ENCODE measurements at places on chromosomes 7 and 10.

- no peak for DNase-seq
These were observed 61.4 kb downstream of the BBS9 start for GRCh38 chr7:33190688-33191304.

DNA sequence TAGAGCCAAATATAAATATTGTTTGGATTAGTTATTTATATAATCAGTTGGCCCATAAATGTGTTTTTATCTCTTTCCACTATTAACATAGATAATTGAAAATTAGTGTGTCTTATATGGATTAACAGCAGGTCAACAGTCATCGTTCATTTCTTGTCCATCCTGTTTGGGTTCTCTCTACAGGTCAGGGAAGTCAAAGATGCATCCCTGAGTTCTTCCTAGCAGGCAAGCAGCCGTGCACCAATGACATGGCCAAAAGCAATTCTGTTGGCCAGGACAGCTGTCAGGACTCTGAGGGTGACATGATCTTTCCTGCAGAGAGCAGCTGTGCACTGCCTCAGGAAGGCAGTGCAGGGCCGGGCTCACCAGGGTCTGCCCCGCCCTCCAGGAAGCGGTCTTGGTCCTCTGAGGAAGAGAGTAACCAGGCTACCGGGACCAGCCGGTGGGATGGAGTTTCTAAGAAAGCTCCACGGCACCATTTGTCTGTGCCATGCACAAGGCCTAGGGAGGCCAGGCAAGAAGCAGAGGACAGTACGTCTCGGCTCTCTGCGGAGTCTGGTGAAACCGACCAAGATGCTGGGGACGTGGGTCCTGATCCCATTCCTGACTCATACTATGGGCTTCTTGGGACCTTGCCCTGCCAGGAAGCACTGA is 15.9 kb downstream of the FBH1 start:
- DNase-seq: no peak

DNA sequence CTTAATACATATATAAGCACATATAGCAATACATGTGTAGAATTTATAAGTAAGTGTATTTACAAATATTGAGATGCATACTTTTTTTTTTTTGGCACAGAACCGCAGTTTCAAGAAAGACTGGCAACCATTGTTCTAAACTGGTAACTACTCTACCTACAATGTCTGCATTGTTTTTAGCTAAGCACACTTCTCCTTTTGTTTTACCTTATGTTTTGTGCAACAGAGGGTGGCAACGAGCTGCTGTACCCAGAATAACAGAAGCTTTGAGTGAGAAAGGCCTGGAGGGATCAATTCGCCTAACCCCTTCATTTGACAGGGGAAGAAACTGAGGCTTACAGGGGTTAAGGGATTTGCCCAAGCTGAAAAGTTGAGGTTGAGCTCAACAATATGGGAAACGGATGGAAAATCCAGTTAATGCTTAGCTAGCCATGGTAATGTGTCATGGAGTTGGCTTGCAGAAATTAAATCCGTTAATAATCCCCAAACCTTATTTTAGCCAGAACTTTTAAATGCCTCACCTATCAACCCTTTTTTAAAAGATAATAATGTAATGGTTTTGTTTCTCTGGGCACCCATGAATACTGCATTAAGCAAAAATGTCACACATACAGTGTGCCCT is 25.5 kb downstream of the FZD1 start:
- no peak for DNase-seq

- no peak for DNase-seq
These were observed 701 bp upstream of the CUL1 start for GRCh38 chr7:148698007-148698396.

DNA sequence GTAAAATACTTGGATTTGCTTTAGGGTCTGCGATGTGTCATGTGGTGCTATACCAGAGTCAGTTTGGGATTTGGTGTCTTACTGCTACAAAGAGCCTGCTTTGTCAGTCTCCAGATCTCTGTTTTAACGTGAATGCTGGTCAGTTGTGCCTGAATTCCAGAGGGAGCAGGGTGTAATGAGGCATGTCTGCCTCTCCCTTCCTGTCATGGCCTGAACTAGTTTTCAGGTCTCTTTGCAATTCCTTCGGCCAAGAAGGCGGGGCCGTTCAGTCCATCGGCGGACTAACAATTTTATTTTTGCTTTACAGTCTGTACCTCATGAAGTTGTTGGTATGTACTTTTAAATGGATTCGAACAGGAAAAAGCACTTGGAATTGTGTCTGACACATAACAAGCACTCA is 465.1 kb upstream of the ADARB2 start:
- no peak for DNase-seq

GRCh38 chr7:134886353-134887057 is 99.8 kb upstream of the AGBL3 start:
- DNase-seq: no peak

GRCh38 chr7:67854221-67855178 is 857.9 kb downstream of the TYW1 start:
- no peak for DNase-seq

DNA sequence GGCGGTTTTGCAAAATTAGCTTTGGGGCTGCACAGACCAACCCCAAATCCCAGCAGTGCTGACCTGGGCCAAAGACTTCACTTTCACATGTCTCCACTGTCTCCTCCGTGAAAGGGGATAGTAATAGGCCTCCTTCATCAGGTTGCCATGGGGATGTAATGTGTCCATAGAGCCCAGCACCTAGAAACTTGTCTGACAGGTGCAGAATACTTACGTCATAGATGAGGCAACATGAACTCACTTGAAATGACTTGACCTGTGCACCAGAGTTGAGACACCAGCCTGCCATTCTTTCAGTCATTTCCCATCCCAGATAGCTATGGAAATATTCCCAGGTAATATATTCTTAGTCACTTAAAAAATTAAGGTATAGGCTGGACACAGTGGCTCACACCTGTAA is 94.2 kb downstream of the INSYN2A start:
- no peak for DNase-seq

- DNase-seq: no peak
These were observed 117.7 kb downstream of the APBB1IP start for GRCh38 chr10:26555719-26556368.

GRCh38 chr7:132422502-132423111 is 153.7 kb downstream of the PLXNA4 start:
- DNase-seq: no peak

- DNase-seq: no peak
These were observed 29.8 kb downstream of the SEM1 start for GRCh38 chr7:96679886-96680285.

DNA sequence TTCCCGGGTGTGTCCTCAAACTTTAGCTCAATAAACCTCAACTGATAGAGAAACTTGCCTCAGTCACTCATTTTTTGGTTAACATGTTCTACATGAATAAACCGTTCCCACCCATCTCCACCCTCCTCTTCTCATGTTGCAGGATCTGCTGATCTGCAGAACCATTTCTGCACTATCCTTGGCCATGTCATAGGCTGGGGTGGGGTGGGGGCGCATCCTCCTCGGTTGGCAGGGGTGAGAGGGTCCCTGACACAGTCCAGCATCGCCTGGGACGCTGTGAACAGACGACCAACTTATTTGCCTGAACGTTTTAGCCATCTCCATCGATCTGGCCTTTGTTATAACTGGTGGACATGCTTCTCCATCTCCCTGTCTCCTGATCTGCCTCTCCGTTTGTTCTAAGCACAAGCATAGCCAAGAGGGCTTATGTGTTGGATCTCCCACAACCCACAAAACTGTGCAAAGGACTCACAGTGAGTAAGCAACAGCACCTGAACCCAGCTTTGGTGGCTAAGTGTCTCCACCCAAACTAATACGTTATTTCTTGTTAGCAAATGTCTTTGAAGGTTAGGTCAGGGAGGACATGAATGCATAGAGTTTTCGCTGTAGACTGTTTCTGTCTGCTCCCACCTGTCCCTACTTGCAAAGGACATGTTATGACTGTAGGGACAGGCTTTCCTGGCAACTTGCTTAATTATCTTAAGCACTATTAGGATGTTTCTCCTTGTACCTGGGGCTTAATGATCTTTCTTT is 51.7 kb downstream of the PRKCQ start:
- DNase-seq: no peak

DNA sequence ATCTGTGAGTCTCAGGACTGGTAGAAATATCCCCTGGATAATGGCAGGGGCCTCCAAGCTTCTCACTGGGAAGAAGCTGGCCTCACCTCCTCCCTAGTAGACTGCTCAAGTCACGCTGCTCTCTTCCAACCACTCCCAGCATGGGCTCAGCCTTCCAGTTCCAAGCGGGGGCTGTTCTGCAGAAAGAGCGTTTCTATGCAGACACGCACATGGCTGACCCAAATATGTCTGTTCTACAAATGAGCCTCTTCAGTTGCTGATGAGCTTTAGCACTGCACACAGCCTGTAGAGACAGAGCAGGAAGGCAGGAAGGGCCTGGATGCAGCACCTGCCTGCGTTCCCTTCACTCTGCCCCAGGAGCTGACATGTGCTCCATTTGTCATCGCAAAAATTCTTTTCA is 523.9 kb upstream of the MGMT start:
- DNase-seq: no peak

GRCh38 chr10:132186488-132187429 is at the start of gene DPYSL4:
DPYSL4 (plus strand) TSS chr10:132186948; CDS start chr10:132187064, 116 bp downstream.
- DNase-seq: no peak

- no peak for DNase-seq
These were observed 115.5 kb downstream of the EGFR start for GRCh38 chr7:55134359-55134725.

GRCh38 chr10:113681533-113682470 is 2.1 kb downstream of the CASP7 start:
- DNase-seq: peak; percentile 44

DNA sequence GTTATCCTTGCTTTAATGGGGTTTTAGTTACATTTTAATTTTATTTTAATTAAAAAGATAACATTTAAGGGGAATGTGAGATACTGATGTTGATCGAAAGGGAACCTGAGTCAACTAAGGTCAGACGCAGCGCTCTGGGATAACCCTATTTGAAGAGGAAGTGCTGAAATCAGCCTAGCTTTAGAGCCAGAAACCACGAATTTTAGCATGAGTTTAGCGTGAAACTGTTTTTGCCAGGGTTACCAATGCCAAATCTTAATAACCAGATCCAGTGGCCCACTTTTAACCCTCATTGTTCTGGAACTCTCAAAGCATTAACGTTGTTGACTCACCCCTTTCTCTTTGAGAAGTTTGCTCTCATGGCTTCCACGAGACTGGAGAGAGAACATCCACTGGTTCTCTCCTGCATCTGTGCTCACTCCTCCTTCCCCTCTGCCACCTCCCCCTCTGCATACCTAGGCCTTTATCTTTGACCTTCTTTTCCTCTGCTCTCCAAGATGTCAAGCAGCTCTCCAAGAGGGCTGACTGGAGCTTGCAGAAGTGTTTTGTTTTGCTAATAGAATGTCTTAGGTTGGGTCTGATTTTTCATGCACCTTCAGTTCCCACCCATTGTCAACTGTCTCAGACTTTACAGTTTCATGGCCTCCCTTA is 198.3 kb upstream of the CELF2 start:
- no peak for DNase-seq

- DNase-seq: peak; percentile 19
These were observed 50.6 kb downstream of the MGMT start for GRCh38 chr10:129517680-129518057.

DNA sequence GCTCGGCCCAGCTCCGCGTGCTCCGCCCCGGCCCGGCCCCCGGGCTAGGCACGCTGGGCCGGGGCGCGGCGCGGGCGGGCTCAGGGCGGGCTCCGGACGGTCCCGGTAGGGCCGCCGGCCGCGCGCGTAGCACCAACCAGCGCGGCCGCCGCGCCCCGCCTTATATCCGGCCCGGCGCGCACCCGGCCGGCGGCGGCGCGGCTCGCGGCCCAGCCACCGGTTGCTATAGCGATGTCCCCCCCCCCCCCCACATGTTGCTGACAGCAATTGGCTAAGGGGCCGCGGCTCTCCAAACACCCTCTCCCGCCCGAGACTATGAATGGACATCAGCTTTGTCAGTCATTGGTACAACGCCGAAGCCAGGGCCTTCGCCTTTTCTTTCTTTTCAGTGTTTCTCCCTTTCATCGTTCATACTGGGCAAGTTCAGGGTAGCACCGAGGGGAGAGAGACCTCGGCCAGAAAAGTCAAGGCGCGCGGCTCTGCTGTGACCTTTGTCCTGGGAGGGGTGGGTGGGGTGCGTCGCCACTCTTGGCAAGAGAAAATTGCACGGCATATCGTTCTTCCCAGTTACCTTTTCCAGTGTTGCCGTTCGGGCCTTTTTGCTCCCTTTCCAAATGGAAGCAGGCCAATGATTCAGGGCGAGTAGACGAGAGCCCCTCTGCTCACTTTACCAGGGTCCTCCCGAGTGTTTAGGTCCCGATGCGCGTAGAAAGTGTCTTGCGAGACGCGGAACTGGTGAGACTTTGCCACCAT is 354.2 kb downstream of the DNAJB6 start:
- DNase-seq: no peak

DNA sequence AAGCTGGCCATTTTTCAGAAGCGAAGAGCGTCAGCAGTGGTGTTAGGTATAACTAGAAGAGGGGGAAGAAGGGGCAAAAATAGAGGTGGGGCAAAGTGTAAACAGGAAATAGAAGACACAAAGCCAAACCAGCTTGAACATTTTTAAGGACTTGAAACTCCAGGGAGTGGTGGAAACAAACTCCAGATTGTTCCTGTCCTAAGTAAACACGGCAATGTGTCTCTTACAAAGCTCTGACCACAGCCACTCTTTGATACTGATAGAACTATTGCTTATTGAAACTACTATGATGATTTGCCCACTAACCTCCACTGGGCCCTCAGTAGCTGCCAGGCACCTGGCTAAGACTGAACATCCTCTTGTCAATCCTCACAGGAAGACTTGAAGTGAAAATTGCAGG is 20.8 kb upstream of the CDH23 start:
- DNase-seq: no peak

DNA sequence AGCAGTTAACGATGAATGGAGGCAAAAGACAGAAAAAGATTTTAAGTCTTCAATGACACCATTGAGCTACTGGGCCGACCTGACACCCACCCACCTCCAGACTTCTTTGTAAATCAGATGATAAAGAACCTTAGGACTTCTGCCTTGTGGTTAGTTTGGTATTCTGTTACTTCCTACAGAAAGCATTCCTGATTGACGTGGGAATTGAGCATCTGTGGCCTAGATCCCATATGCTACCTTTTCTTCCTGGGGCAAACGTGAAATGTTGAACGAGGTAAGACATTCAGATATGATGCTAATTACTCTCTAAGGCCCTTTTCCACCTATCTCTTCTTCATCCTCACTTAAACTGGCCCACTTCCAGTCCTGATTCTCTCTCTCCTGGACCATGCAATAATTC is 10.2 kb downstream of the PRLHR start:
- DNase-seq: no peak

GRCh38 chr7:22728401-22729029 is 1.5 kb downstream of the IL6 start:
- peak; percentile 42 for DNase-seq

- no peak for DNase-seq
These were observed 1.2 kb downstream of the HSPA14 start for GRCh38 chr10:14839305-14839695.
